ENCODE measurements at places on chromosomes 3 and 15.

DNA sequence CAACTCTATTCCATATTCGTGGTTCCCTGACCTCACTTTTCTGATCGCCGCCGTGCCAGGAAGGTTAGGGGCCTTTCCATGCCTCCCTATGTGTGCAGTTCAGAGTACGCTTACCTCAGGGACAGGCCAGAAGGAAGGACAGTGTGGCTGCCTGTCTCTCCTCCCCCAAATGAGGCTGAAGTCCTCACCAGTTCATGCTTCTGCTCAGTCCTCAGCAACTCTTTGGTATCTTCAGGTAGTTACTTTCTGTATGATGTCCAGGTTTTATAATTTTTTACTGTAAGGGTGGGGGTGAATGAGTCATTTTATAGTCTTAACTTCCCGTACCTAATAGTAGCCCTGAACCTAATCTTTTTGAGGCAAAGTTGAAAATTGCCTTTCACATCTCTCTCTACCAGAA lies 98.7 kb downstream of the VPS8 start:
- DNase-seq, result no peak

DNA sequence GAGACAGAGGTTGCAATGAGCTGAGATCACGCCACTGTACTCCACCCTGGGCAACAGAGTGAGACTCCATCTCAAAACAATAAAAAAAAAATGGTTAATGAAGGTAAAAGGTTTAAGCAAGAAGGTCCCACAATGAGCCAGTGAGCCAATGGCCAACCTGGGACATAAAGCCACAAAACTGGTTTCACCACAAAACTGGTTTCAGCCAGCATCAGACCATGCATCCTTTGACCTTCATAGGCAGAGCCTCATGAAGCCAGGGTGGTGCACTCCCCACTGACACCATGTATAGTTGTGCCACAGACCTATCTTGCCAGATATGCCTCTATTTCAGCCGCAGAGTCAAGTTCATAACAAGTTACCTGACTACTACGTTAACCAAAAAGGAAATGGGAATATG lies 41.9 kb downstream of the SCAP start:
- no peak for DNase-seq

DNA sequence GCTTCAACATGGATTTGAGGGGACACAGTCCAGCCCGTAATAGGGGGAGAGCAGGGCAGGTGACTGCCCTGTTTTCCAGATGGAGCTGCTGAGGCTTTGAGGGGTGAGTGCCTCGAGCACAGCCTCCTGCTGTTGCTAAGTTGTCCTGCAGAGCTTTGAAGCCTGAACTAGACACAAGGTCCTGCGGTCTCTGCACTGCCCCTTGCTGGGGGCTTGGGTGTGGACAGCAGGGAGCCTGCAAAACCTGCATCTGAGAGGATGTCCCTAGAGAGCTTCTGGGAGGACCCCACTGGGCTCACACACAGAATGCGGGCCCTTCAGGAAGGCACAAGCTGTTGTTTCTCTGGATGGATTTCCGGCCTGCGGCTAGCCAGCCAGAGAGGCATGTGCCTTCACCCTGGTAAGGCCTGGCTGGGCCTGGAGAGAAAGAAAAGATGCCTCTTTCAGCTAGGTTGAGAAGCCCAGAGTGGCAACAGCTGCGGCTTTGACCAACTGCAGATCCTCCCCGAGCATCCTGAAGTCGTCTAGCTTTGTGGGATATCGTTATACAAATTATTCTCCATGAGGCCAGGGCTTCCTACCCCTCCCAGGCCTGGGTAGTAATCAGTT lies 226.2 kb downstream of the SLCO3A1 start:
- no peak for DNase-seq

GRCh38 chr3:178707311-178708031 lies 171.2 kb downstream of the KCNMB2 start:
- DNase-seq, result no peak

GRCh38 chr15:70151003-70151402 lies 53.3 kb upstream of the TLE3 start:
- DNase-seq, result no peak

- no peak for DNase-seq
Observed at GRCh38 chr3:142498397-142499180, 50.8 kb upstream of the XRN1 start.

DNA sequence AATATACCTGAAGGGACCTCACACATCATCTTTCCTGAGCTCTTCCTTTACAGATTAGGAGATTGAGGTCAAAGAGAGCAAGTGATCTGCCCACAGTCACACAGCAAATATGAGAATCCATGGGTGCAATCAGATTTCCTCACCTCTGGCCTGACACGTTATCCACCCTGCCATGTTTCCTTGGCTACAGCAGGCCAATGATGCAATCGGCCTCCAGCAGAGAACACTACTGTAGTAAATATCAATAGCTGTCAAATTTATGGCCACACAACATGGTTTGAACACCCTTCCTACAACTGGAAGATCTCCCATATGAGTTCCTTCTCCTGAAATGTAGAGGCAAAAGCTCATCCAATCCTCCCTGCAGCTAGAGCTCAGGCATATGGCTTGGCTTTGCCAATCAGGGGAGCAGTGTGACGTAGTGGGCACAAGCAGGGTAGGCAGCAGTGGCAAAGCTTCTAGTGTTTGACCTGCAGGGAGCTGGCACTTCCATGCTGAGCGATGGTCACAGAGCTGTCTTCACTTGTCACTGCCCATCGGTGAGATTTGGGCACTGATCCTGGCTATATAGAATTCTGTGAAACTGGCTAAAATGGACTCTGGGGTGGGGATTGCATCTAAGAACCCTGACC lies 271.3 kb downstream of the TJP1 start:
- DNase-seq, result no peak

- DNase-seq, result no peak
Observed at GRCh38 chr3:43071313-43071893, 34.5 kb downstream of the POMGNT2 start.

DNA sequence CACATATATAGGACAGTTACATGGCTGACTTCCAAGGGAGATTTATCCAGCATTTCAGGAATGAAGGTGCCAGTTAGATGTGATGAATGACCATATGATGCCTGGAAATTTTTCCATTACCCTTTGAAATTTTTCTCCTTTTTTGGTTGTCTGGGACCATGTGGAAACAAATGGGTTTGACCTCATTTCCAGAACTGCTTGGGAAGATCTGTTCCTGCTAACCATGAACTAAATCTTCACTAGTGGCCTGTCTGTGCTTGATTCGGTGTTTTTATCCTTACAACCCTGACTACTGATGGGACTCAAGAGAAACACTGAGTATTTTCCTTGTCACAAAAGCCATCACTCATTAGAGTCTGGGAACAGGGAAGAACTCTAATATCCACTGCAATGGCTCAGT lies 409.4 kb downstream of the PDCD6IP start:
- no peak for DNase-seq

DNA sequence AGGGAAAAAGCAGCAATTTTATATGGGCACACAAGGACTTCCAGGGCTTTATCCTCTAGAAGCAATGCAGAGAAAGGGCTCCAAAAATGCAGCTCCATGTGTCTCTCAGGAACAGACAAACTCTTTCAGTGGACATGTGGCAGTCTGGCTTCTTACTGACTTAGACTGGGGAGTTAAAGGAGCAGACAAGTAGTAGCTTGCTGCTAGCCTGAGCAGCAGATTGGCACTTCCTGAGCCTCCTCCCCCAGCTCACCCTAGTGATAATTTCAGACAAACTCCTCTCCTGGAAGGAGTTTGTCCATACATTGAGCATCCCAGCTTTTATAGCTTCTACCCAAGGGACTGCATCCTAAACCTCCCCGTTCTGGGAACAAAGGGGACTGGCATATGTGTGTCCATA lies 101.7 kb upstream of the MANF start:
- no peak for DNase-seq

DNA sequence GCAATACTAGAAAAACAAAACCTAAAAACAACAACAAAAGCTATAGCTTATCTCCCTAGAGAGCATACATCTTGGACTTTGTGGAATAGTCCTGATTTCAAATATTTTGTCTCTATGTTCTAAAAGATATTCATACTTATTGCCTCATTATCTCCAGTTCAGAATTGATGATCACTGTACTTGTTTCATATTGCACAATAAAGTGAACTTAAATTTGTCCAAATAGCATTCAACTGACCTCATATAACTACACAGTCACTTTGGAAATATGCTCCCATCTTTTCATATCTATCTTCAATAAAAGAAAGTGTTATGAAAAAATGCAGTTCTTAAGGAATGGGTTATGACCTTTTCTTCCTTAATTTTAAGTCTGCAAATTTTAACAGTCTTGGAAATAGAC lies 228.6 kb upstream of the CMC1 start:
- DNase-seq, result no peak

DNA sequence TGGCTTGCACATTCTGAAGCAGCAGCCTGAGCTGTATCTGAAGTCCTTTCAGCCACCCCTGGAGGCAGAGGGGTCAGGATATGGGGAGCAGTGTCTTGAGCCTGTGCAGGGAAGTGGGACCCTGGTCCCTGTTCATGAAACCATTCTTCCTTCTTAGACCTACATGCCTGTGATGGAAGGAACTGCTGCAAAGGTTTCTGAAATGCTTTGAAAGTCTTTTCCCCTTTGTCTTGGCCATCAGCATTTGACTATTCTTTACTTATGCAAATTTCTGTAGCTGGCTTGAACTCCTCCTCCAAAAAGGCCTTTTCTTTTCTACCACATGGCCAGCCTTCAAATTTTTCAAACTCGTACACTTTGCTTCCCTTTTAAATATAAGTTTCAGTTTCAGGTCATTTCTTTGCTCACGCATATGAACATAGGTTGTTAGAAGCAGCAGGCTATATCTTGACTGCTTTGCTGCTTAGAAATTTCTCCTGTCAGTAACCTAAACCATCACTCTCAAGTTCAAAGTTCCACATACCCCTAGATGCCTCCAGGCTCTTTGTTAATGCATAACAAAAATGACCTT lies 62.3 kb downstream of the GALK2 start:
- DNase-seq, result no peak

DNA sequence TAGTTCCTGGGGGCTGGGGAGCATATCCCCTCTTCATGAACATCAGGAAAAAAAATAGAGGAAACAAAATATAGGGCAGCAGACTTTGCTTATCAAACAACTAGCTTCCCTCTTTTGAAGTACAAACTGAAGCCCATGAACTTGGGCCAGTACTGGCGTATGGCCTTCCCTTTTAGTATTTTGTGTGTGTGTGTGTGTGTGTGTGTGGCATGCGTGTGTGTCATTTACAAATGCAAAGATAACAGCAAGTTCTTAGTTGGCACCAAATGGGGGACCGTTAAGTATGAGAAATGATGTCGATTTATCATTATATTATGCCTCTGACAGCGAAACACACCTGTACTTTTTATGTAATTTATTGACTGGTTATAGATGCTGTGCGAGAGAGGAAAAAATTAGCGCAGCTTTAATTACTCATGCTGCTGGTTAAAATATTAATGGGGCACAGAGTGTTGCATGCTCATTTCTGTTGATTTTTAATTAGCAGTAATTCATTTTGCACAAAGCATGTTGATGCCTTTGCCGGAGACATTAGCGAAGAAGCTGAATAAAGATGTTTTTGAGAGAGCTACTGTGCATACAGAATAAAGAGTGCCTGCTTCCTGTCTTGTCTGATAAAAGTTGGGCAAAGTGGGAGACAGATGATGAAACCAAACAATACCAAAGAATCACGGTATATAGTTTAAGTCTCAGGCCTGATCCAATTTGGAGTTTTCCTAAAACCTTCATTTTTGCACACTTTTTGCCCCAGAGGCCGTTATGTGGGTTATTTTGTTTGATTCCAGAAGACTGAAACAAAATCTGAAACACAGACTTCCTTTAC lies 297.1 kb downstream of the SATB1 start:
- DNase-seq, result no peak

DNA sequence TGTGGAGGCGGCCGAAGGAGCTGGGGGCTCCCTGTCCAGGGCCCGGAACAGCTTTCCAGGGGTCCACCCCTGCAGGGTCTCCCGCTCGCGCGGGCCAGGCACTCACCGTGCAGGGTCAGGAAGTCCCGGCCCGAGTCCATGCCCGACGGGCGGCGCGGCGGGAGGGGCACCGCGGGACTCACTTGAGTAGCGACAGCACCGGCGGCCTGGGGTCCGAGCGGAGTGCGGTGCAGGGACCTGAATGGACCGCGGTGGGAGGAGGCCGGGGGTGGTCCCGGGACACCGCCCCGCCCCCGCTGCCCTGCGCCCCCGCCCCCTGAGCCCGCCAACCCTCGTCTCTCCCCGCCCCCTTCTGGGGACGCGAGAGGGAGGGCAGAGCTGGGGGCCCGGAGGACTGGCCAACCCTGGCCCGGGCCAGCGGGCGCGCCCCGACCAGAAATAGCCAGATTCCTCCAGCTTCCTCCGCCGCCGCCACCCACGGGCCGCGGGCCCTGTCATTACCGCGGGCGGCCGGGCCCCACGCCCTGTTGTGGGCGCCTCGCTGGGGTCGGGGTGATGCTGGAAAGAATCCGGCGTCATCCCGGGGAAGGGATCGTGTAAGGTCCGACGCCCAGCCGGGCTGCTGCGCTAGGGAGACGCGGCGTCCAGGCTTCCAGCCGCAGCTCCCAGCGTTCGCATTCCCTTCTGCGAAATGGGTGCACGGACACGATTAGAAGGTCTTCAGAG lies at the start of gene PLCD1:
Gene PLCD1, minus strand, starts transcription at position 243 of the 726 bp plus-strand sequence. Its CDS starts 103 bp downstream, at position 140.
- no peak for DNase-seq

DNA sequence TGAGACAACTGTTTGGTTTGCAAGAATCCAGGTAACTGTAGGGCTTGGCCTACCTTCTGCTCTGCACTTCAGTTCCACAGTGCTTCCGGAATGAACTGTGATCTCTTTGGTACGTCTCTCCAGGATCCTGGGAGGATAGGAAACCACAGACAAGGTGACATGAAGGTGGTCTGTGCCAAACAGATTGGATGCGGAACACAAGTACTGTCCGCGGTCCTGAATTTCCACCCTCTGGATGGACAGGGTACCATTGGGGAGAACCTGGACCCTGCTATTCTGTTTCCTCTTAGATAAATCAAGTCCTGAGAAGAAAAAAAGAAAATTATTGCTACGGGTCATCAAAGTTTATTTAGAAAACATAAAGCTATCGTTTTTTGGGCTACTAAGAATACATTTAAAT lies 17.3 kb downstream of the IGSF10 start:
- no peak for DNase-seq

DNA sequence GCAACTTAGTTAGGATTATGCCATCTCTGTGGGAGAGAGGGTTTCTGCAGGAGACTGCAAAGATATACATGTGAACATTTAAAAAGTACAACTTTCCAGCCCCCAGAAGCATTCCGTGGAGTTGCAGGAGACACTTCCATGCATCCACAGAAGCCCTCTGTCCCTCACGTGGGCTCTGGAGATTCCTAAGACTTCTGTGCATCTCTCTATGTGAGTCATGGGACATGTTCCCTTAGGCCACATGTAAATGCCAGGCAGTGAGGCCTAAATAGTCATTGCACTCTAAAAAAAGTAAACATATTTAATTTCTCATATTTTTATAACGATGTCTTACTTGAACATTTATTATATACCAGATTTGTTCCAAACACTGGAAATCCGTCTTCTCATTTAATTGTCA lies 126.5 kb upstream of the ROPN1 start:
- no peak for DNase-seq

- no peak for DNase-seq
Observed at GRCh38 chr3:53788038-53788437, 58.2 kb downstream of the CHDH start.

DNA sequence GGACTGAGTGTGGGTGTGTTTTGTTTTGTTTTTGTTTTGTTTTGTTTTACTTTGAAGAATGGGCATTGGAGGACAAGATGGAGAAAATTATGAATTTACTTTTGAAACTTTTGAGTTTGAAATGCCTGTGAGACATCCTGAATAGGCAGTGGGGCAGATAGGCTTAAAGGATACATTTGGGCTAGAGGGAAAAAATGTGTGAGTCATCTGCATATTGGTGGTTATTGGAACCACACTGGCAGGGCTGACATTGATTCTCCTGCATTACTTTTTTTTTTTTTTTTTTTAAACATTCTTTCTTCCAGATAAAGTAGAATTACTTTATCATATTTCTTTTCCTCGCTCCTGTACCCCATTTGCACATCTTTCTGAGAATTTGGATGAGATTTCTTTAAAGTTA lies 56.1 kb downstream of the CALML4 start:
- DNase-seq, result no peak
